Mesenteric fat pad (tissue), 1 donor: ENCODE measurements at places on chromosomes 11 and 22. TPM values are rescaled to one million over a fixed set of nuclear protein-coding genes. Genes with fewer than 3 reads are reported as not detected.

Gene DENND5A
- 123 TPM for total RNA-seq

GRCh38 chr22:23269441-23270211 lies 89.3 kb downstream of the BCR start:
- DNase-seq, result no peak

GRCh38 chr11:30586251-30587144 lies at the start of gene MPPED2:
TSS of gene MPPED2 (minus strand) at chr11:30586353. CDS start at chr11:30580373, 5,980 bp downstream.
- DNase-seq, result no peak

DNA sequence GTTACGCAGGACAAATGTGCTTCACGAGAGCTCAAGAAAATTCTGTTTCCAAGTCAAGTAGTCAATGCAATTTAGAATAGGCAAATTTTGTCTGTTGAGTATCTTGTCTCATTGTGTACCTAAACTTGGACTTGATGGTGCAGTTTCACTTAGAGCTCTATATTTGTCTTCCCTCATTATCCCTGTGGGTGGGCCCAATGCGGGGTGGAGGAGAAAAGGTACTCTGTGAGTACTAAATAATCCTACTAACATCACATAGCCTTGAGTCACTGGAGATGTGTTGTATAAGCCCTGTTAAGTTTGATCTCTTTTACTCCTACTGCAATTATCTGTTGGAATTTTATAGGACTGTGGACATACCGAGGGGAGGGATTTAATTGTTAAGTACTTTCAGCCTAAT lies 331.2 kb downstream of the METTL15 start:
- DNase-seq, result no peak

- peak; percentile 43 for DNase-seq
These were observed 54.1 kb downstream of the CHRDL2 start for GRCh38 chr11:74677131-74677530.

GRCh38 chr11:62948765-62949320 lies 27.7 kb upstream of the CHRM1 start:
- peak; percentile 43 for DNase-seq

DNA sequence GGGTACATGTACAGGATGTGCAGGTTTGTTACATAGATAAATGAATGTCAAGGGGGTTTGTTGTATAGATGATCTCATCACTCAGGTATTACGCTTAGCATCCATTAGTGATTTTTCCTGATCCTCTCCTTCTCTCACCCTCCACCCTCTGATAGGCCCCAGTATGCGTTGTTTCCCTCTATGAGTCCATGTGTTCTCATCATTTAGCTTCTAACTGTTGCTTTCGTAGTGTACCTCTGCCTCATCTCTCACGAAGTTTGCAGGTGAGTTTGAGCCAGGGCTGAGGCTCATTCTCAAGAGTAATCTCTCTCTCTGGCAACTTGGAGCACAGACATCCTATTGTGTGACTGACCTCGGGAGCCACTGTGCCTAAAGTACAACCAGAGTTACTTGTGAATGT lies 4.7 kb upstream of the HBE1 start:
- DNase-seq, result no peak

- no peak for DNase-seq
These were observed 6.3 kb upstream of the OSM start for GRCh38 chr22:30272781-30273601.

Gene MPEG1
- total RNA-seq, result 71.5 TPM

GRCh38 chr11:46006418-46007070 lies 84.1 kb downstream of the LARGE2 start:
- DNase-seq, result no peak

DNA sequence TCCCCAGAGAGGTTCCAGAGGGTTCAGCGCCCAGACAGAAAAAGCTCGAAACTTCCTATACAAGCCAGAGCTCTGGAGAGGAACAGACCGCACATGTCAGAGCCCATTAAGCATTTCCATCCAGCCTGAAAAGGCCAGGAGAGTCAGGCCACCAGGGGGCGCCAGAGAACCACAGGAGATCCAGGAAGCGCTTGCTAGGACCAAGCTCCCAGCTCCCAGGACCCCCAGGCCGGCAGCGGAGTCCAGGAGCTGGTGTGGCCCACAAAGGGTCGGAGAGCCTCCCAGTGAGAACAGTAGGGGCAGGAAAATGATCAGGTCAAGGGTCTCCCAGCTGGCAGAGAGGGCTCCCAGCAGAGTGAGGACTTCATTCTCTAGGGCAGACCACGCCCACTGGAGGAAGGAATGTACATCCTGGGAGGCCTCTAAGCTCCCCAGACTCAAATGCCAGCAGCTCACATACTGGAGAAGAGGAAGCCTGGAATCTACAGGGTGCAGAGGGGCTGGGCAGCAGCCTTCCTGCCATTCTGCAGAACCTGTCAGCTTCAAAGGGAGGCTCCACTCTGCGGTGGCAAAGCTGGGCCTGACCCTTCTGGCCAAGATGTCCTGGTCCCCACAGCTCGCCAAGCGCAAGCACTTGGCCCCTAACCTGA lies 2.1 kb upstream of the MEI1 start:
- DNase-seq, result peak; percentile 94

- DNase-seq, result no peak
These were observed 74.2 kb downstream of the TRMU start for GRCh38 chr22:46409631-46410210.

DNA sequence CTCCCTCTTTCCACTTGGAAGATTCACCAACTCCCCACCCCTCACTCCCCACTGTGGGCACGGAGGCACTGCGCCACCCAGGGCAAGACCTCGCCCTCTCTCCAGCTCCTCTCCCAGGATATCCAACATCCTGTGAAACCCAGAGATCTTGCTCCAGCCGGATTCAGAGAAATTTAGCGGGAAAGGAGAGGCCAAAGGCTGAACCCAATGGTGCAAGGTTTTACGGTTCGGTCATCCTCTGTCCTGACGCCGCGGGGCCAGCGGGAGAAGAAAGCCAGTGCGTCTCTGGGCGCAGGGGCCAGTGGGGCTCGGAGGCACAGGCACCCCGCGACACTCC lies 397 bp upstream of the CD44 start:
- no peak for DNase-seq

Gene ZNF70
- total RNA-seq, result 7.8 TPM

Gene MUC2
- 0.80 TPM for total RNA-seq

- no peak for DNase-seq
These were observed 976 bp downstream of the HBD start for GRCh38 chr11:5233307-5233706.

Gene PRR33
- not detected for total RNA-seq

GRCh38 chr11:95345651-95346050 lies 114.6 kb upstream of the SESN3 start:
- DNase-seq, result no peak

DNA sequence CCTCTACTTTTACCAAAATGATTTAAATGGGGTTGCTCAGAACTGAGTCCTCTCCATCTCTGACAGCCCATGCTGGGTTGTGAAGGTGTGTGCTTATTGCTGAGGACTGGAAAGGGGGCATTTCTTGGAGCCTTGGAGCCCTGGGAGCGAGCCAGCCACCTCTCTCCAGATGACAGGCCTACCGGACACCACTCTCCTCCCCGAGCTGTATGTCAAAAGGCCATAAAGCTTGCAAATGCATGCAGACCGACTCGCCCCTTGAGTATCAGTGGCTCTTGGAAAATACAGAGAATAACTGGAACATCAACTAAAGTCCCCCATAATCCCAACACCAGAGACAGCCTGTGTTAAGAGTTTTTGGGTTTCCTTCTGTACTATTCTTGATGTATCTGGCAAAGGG lies 67.9 kb upstream of the PITPNB start:
- DNase-seq, result no peak

- no peak for DNase-seq
These were observed 7.6 kb upstream of the OR52K2 start for GRCh38 chr11:4441515-4441914.

DNA sequence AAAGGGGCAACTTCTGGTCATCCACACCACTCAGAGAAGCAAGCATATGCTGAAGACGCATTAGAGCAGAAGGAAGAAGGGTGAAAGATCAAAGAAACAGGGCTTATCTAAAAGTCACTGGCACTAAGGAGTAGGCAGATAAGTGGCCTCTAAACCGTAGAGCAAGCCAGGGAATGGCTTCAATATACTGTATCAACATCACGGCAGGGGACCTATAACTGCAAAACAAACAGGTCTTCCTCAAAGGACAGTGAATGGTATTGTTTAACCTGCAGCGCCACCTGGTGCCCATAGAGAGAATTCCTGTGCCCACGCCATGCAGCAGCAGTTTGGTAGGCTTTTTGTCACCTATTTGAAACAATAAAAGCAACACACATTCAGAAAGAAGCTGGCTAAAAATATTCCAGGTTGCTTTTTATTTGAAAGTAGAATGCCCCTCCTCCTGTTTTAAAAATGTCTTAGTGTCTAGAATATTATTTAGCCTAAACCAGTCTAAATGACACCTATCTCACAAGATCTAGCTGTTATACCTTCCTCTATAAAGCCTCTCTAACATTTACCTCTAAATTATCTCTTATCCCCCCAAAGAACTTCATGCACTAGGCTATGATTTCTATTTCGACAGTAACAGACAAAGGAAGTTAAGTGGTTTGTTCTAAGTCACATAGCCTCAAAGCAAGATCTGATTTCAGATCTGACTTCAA lies 21.8 kb downstream of the SNX19 start:
- no peak for DNase-seq

DNA sequence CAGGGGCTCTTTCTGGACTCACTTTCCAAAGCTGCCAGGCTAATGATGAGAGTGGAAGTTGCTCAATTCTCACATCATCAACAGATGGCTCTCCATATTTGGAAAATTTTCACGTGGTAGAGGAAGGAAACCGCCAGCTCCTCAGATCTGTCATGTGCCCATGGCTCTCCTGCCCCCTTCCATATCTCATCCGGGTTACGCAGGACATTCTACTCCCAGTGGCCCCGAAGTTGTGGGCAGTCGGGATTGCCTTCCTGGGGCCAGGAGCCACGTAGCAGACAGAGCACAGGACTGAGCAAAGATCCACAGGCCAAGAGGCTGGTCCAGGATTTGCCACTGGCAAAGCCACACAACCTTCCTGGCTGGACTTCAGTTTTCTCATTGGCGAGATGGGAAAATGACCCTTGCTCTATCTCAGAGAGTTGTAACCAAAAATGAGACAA lies 38.8 kb downstream of the RPUSD4 start:
- no peak for DNase-seq

- DNase-seq, result peak; percentile 22
These were observed 315.5 kb downstream of the NTM start for GRCh38 chr11:131685906-131686305.

DNA sequence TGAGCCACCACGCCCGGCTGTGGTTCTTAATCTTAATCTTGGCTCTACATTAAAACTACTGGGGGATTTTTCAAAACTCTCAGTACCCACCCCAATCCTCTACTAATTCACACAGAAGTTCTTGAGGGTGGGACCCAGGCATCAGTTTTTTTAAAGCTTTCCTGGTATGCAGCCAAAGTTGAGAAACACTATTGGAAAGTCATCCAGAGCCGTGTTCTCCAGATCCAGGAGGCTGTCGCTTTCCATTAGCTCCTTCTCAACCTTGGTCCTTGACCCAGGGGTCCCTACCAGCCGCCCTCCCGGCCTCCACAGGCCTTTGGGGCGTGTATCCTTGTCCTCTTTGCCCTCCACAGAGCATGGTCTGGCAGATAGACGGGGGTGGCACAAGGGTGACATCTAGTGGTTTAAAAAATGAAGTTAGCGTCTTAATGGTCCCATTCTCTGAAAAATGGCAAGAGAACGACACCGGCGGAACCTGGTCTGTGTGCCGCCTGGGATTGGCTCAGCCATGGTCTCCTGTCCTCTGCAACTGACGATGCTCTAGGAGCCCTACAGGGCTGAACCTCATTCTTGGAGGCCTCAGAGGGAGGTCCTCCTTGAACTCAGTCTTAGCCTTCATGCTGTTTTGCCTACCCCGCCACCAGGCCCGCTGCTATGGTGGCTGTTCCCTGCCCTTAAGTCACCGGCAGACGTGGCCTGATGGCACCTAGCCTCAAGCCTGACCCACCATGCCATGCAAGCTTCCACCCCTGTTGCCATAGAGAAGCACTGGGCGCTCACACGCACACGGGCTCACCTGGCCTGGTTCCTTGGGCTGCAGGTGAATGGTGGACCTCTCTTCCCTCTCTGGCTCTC lies 152.0 kb upstream of the SYN3 start:
- no peak for DNase-seq

Gene SYT12
- 3.1 TPM for total RNA-seq

DNA sequence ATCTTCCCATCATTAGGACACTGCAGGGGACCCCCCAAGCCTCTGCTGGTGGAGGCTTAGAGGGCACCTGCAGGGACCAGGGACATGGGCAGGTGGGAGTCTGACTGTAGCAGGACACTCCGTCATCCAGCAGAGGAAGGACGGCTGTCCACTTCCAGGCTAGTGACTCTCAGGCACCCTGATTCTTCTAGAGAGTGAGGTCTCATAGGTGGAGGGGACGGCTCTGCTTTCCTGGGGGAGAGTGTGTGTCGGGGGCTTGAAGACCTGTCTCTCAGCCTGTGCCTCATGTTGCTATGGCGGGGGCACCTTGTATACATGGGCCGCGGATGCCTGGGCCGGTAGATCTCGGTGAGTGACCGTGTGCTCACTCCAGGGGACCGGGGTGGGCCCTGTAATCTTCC lies 1116.6 kb downstream of the BRD1 start:
- DNase-seq, result no peak

GRCh38 chr22:41274856-41275255 lies 11.1 kb downstream of the RANGAP1 start:
- no peak for DNase-seq
